Fibroblast of the conjunctiva (primary cell): ENCODE measurements at places on chromosomes 4 and X.

- DNase-seq: no peak
Measured at GRCh38 chr4:141180991-141181761, 39.5 kb upstream of the ZNF330 start.

DNA sequence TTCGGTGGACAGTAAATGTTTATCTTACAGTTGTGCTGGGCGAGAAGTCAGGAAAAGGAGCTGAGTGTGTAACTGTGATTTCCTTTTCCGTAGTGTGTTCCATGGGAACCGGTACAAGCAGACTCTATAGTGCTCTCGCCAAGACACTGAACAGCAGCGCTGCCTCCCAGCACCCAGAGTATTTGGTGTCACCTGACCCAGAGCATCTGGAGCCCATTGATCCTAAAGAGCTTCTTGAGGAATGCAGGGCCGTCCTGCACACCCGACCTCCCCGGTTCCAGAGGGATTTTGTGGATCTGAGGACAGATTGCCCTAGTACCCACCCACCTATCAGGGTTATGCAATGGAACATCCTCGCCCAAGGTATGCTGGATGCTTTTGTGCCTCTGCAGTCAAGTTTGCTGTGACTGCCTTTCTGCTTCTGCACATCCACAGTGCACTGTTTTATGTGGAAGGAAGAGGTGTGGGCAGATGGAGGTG, 27.4 kb downstream of the NOCT start:
- no peak for DNase-seq

DNA sequence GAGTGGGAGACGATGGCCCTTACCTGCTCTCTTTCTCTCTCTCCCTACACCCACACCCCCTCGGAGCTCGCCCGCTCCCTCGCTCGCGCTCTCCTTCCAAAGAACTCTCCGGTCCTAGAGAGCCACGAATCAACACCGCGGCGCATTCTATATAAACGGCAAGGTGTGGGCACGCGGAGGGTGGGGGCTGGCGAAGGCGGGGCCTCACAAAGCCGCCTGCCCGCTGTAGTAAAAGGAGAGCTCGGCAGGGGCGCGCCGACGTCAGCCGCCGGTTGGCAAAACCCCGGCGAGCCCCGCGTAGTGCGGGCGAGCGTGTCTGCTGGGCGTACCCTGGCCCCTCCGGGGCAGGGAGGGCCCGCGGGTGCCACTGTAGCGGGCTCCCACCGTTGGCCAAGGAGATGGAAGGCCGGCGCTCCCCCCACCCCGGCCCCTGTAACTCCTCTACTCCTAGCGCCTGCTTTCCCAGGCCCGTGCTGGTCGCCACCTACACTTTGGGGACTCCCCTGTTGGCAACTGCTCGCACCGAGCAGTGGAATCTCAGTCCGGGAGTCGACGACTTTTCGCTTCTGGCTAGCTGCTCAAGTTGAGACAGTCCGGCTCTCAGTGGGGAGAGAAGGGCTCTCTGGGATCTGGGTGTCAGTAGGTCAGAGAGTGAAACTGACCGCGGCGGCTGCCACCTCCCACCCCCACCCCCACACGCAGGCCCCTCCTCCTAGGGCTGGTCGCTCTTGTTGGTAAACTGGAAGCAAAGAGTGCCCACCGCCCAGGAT, 325.5 kb upstream of the F9 start:
- no peak for DNase-seq

- DNase-seq: peak; percentile 62
Measured at GRCh38 chrX:155027509-155028066, 944 bp downstream of the FUNDC2 start.

- no peak for DNase-seq
Measured at GRCh38 chr4:26369581-26369980, 48.8 kb downstream of the RBPJ start.

- peak; percentile 88 for DNase-seq
Measured at GRCh38 chr4:126916626-126917140, 716.1 kb upstream of the INTU start.

DNA sequence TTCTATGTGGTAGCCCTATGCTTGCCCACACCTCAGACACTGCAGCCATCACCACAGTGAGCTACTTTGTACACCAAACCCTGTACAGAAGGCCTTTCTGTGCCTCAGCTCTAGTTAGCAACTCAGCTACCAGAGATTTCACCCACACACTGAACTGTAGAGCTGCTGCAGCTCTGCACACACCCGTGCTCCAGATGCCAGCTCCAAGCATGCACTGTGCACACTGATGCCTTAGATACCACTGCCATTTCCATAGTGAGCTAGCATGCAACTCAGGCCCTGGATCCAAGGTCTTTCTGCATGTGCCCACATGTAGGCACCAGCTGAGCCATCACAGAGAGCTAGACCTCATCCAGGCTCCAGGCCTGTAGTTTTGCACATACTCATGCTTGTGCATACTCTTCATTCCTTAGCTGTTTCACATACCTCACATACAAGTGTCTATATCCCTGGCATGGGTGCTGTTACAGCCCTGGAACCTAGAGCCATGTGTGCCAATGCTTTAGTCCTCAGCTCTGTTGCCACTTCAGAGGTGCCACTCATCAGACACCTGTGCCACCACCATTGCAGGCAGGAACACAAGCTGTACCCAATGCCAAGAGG, 423.5 kb upstream of the NDST3 start:
- DNase-seq: no peak

- no peak for DNase-seq
Measured at GRCh38 chr4:37549041-37549440, 137.1 kb downstream of the RELL1 start.

- no peak for DNase-seq
Measured at GRCh38 chr4:128134925-128135324, 73.8 kb downstream of the LARP1B start.

- no peak for DNase-seq
Measured at GRCh38 chr4:152032722-152033131, 271.9 kb upstream of the GATB start.

- no peak for DNase-seq
Measured at GRCh38 chrX:41558531-41558930, 111.4 kb downstream of the NYX start.

DNA sequence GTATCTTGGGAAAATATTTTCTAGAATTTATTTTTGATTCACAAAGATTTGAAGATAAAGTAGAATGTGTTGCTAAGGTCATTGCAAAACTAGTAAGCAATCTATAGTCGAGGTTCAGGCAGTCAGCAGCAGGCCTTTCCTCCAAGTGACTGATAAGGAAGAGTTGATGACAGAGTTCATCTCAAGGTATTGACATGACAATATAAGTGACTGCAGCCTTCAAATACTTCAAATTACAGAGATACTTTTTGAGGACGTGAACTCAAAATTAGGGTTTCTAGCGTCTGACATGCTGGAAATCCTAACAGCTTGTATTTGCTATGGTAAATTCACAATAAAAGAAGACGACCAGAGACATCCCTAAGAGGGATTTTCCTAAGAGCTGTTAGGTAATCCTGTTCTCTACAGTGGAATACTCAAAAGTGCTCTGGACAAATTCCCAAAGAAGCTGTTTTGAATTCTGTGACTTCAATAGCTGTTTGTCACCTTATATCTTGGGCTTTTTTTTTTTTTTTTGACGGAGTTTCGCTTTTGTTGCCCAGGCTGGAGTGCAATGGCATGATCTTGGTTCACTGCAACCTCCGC, 7.4 kb downstream of the ARHGAP10 start:
- DNase-seq: no peak

DNA sequence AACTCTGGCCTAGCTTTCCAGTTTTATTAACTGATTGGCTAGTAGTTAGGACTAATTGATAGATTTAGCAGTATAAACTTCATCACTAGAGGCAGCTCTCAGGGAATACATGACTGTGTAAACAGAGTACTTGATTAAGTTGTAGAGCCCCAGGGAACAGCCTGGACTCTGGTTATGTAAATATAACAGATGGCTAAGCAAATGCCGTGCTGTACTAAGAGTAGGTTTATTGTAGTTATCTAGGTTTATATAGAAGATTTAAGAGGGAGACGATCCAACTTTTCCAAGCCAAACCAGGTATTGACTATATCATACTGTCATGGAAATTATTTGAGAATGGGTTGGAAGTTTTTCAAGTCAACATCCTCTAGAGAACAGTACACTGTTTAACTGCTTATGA, 463.4 kb upstream of the GRID2 start:
- no peak for DNase-seq

DNA sequence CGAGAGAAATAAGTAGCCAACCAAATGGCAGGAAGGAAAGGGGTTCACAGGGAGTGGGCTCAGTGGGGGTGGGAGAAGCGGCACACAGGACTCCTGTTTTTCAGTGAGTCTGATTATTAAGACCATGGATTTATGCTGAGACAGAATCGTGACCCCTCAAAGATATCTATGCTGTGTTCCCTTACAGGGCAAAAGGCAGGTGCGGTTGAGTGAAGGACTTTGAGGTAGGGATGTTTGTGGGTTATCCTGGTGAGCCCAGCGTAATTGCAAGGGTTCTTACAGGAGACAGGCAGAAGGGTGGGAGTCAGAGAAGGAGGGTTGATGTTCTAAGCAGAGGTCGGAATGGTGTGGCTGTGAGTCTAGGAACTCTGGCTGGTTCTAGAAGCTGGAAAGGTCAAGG, 73.0 kb downstream of the EVC start:
- DNase-seq: no peak

DNA sequence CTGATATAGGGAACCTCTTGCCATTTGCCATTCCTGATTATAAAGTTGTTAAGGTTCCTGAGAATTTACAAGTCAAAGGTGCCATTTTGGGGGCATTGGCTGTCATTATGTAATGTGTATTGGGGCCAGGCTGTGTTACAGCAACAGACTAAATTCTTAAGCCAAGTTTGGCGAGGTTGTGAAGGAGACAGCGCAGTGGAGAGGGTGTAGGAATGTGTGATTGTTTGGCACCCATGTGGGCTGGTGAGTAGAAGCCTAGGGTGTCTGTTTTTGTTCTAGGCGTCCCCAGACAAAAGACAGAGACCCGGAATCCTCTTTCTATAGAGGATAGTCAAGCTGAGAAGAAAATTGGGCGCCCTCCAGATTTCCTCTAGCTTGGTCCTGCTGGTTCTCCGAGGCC, 2535.3 kb downstream of the PCDH7 start:
- DNase-seq: no peak

DNA sequence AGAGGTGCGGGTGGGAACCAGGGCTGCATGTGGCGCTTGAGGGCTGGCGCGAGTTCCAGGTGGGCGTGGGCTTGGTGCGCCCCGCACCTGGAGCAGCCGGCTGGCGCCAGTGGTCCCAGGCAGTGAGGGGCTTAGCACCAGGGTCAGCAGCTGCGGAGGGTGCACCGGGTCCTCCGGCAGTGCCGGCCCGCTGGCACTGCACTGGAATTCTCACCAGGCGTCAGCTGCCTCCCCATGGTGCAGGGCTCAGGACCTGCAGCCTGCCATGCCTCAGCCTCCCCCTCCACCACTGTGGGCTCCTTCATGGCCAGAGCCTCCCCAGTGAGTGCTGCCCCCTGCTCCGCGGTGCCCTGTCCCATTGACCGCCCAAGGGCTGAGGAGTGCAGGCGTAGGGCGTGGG, 174.0 kb downstream of the ADAM29 start:
- DNase-seq: no peak

GRCh38 chr4:13992975-13993520, 365.5 kb upstream of the BOD1L1 start:
- no peak for DNase-seq

DNA sequence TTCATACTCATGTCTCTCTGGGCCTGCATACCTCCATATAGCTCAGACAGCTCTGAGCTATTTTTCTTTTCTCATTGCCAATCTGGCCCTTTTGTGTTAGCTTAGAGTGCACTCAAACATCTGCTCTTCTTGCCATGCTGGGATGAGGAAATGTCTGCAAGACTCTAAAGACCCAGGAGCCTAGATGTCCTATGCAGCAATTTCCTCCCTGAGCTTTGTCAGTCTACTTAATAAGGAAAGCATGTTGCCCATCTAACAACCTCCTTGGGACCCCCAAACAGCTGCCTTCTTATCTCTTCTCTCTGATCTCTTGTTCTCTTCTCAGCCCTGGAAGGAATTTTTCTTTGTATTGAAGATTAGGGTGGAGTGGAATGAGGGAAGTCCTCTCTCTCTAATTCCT, 69.2 kb downstream of the UCHL1 start:
- DNase-seq: no peak

- DNase-seq: no peak
Measured at GRCh38 chr4:98686847-98687246, 28.4 kb upstream of the TSPAN5 start.

- no peak for DNase-seq
Measured at GRCh38 chr4:176377780-176378179, 58.0 kb downstream of the SPCS3 start.

GRCh38 chrX:140086691-140087090, 121.4 kb upstream of the CXorf66 start:
- DNase-seq: no peak

DNA sequence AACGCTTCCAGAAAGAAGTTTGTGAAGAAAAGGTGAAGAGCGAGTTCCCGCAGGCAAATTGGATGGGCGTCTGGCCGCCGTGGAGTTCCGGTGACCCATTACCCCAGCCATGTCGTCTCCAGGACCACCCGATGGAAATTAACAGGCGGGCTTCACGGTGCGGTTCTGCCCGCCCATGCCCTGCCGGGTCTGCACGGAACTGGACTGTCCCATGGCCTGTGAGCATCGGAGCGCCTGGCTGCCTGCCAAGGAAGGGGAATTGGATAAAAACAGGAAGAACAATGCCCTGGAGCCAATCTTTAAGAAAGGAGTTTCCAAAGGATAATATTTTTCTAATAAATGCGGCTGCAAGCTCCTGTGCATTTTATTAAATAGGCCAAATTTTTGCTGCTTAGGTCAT, 319.8 kb upstream of the SLC7A11 start:
- no peak for DNase-seq

- DNase-seq: no peak
Measured at GRCh38 chr4:125355791-125356190, 41.0 kb downstream of the FAT4 start.

GRCh38 chr4:13481569-13481968, 2.6 kb downstream of the RAB28 start:
- peak; percentile 1 for DNase-seq

- no peak for DNase-seq
Measured at GRCh38 chr4:152107736-152108500, 347.1 kb upstream of the GATB start.

DNA sequence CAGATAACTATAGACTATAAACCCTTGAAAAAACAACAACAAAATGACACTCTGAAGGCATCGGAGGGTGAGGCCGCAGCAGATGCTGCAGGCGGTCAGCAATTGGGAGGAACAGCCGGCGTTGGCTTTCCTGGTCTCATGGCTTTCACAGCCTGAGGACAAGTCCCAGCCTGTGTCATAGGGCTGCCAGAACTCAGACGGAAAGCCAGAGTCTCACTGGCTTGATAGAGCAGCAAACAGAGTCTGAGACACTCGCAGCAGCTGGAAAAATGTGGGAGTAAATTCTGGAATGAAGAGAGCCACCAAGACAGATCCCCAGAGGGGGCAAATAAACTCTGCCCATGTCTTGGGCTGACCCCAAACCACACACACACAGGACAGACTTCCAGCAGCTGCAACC, 86.3 kb downstream of the PPP2R2C start:
- no peak for DNase-seq

- no peak for DNase-seq
Measured at GRCh38 chr4:140743194-140743931, 12.8 kb downstream of the TBC1D9 start.
